ENCODE measurements at places on chromosomes 1 and 21.
A peak's percentile ranks its signal among the peaks of the same experiment; 100 is the strongest.

GRCh38 chr21:18614303-18614702 is 210.7 kb upstream of the TMPRSS15 start:
- no peak for DNase-seq

DNA sequence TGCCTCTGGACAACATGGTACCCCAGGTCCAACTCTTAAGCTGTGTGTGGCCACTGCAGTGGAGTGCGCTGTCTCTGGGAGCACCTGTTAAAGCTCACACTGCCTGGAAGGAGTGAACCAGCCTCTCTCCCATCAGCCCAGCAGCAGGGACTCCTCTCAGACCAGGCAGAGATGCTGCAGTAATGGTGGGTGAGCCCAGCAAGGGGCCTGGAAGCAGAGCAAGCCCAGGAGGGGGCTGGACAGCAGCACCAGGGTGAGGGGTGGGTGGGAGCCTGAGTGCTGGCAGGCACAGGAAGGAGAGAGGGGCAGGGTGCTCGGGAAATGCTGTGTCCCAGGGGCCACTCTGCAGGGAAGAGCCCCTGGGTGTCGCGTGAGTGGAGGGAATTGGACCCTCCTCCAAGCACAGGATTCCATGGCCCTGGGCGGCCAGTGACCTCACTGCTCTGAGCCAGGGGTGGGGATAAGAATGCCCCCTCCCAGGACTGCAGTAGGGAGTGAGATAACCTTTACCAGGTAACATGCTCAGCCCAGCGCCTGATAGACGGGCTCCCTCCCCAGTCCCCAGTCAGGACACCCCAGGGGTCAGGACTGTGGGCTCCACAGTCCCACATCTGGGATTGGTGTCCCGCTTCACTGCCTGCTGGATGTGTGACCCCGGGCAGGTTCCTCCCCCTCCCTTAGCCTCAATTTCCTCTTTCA is 313.1 kb downstream of the MATN1 start:
- DNase-seq: no peak

DNA sequence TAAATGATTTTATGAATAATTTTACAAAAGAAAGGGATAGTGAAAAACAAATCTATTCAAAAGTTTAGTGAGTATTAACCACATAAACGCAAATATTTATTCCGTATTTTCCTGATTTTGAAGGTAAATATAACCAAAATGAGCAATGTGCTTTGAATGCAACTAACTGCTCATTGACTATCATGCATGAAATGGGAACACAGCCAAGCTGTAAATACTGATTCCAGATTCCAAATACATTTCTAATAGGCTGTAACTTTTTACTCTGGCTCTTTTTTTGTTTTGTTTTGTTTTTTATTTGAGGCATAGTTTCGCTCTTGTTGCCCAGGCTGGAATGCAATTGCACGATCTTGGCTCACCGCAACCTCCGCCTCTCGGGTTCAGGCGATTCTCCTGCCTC is 41.8 kb downstream of the SELENOF start:
- DNase-seq: no peak

- DNase-seq: no peak
These were observed 538.1 kb upstream of the ZRANB2 start for GRCh38 chr1:71618766-71619530.

- DNase-seq: no peak
These were observed 486.9 kb upstream of the USP24 start for GRCh38 chr1:55702064-55702463.

GRCh38 chr1:17185485-17185860 is 19.5 kb upstream of the PADI1 start:
- DNase-seq: no peak

- DNase-seq: no peak
These were observed 504.9 kb downstream of the OMA1 start for GRCh38 chr1:58041621-58042020.

DNA sequence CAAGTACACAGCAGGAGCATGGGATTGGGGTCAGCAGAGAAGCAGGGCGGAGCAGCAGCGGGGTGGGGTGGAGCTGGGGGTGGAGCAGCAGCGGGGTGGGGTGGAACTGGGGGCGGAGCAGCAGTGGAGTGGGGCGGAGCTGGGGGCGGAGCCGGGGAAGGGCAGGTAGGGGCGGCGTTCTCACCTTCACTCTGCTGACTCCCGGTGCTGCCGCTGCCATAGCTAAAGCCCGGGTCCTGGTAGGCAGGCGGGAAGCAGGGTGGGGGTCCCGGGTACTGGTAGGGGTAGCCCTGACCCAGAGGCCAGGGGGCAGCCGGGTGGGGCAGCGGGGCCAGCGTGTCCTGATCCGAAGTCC is 6.7 kb downstream of the TAS1R3 start:
- no peak for DNase-seq

- no peak for DNase-seq
These were observed 64.1 kb upstream of the TMPRSS2 start for GRCh38 chr21:41571938-41572510.

GRCh38 chr21:28224191-28224726 is 768.4 kb downstream of the LTN1 start:
- DNase-seq: no peak

DNA sequence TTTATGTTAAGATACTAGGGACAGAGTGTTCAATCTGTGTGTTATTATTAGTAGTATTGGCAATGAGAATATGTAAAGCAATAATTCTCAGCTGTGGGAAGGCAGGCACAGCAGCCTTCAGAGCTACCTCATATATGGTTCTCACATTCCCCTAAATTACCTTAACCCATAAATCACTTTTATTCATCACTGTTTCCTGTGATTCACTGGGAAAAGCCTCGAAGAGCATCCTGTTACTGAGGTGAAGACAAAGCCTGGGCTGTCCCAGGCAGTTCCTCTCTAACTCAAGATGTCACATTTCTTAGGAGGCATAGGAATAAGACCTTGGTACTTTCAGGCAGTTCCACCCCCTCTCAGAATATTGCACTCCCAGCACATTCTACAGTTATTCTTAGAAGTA is 965.7 kb downstream of the NCAM2 start:
- no peak for DNase-seq

DNA sequence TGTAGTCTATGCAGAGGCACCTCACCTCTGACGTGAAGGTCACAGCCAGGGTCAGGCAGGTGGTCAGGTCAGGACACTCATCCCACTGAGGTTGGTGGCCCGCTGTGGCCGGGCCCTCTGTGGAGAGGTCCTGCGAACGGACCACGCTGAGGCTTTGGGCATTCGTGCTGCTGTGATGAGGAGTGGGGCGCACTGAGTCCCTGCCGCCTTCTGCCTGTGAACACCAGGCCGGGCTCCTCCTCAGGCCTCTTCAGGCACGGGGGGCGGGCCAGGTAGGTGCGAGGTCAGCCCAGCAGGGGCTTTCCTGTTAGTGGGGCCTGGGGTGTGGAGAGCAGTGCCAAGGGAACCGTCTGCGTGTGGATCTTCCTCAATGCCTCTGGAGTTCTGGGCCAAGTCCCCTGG is 39.0 kb downstream of the COQ8A start:
- DNase-seq: no peak

- DNase-seq: no peak
These were observed 44.8 kb downstream of the ACP6 start for GRCh38 chr1:147625362-147625995.

- no peak for DNase-seq
These were observed 51.7 kb downstream of the AK5 start for GRCh38 chr1:77333501-77333900.

DNA sequence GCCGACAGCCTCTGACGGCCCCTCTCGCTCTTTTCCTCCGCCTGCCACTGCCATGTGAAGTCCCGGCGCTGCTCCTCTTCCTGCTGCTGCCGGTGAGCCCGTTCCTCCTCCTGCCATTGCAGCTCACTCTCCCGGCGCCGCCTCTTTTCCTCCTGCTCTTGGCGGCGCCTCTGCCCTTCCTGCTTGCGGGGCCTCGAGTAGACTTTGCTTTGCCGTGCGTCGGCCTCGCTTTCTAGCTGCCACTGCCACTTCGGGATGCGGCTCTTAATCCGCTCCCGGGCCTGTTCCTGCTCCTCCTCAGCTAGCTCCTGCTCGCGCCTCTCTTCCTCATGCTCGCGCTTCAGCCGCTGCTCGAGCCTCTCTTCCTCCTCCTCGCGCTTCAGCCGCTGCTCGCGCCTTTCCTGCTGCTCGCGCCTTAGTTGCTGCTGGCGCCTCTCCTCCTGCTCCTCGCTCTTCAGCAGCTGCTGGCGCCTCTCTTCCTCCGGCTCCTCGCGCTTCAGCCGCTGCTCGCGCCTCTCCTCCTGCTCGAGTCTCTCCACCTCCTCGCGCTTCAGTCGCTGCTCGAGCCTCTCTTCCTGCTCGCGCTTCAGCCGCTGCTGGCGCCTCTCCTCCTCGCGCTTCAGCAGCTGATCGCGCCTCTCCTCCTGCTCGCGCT is 4.3 kb downstream of the TCHH start:
- peak; percentile 67 for DNase-seq

Data from DMS153 (cell line).